NCI-H146 (cell line): ENCODE measurements at places on chromosomes 16 and 17.

DNA sequence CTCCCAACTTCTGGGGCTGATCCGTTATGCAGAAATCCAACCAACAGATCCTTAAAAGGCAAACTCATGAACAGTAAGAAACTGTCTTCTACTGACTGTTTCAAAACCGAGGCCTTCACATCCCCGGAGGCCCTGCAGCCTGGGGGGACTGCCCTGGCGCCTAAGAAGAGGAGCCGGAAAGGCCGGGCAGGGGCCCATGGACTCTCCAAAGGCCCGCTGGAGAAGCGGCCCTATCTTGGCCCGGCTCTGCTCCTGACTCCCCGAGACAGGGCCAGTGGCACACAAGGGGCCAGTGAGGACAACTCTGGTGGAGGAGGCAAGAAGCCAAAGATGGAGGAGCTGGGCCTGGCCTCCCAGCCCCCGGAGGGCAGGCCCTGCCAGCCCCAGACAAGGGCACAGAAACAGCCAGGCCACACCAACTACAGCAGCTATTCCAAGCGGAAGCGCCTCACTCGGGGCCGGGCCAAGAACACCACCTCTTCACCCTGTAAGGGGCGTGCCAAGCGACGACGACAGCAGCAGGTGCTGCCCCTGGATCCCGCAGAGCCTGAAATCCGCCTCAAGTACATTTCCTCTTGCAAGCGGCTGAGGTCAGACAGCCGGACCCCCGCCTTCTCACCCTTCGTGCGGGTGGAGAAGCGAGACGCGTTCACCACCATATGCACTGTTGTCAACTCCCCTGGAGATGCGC is 39.5 kb downstream of the SREBF1 start:
- DNase-seq, result no peak

DNA sequence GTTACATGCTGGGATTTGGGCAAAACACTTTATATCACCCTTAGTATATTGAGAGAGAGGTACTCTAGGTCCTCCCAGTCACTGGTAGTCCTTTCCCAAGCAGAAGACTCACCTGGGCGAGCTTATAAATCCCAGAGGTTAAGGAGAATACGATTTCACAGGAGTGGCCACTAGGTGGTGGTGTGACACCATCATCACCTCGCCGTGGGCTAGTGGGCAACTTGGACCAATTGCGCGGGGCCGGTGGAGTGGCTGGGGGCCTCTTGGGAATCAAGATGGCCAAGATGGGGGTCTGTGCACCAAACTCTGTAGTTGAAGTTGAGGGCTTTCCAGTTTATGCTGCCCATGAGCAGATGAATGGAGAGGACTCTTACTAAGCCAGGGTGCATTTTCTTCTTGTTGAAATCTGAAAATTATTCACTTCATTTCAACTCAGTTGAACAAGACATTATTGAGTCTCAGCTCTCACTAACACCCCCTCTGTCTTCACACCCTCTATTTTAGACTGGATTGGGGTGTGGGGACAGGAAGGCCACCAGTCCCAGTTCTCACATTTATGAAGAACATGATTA is 38.2 kb upstream of the PIRT start:
- peak; percentile 15 for DNase-seq

- DNase-seq, result no peak
These were observed 179.4 kb upstream of the NLRP1 start for GRCh38 chr17:5763595-5764306.

DNA sequence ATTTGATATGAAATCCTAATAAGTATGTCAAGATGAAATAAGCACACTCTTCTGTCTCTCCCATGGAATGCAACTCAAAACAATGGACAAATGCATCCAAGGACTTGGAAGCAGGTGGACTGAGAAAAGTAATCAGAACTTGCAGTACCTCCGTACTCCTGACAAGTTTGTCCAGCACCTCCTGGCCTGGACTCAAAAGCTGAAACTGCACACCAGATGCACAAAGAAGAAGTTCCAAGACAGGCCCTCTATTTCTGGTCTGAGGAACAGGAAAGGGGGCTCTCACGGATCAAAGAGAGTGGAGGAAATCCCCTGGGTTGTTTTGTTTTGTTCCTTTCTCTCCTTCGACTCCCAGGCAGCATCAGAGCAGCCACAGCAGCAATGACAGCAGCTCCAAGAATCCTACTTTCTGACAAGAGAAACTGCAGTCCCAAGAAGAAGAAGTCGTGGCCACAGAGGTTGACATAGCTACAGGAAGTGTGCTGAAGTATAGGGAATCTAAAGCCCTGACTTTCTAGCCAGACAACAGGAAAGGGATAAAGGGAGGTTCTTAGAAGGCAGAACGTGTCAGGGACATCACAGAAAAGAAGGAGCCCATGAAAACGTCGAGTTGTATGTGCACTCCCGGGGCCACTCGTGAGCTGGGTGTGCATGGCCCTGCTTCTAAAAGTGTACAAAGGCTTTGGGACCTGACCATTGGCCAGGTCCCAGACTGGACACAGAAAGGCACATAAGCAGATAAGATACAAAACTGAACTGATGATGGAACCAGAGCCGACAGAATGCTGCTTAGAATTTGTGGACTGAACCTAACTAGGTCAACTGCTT is 29.3 kb downstream of the AKAP10 start:
- no peak for DNase-seq

DNA sequence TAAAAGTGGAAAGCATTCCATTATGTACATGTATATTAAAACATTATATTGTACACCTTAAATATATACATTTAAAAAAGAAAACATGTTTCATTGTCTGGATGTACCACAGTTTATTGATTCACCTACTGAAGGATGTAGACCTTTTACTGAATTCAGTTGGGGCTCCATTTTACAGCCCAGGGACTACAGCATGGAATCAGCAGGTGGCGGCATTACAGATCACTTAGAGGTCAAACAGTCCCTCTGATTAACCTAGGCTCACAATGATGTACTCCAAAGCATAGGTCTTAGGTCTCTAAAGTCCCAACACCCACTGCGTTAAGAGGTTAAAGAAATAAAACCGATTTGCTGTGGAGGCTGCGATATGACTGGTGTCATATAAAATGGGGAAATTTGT is 490.9 kb downstream of the SHISA9 start:
- DNase-seq, result no peak

DNA sequence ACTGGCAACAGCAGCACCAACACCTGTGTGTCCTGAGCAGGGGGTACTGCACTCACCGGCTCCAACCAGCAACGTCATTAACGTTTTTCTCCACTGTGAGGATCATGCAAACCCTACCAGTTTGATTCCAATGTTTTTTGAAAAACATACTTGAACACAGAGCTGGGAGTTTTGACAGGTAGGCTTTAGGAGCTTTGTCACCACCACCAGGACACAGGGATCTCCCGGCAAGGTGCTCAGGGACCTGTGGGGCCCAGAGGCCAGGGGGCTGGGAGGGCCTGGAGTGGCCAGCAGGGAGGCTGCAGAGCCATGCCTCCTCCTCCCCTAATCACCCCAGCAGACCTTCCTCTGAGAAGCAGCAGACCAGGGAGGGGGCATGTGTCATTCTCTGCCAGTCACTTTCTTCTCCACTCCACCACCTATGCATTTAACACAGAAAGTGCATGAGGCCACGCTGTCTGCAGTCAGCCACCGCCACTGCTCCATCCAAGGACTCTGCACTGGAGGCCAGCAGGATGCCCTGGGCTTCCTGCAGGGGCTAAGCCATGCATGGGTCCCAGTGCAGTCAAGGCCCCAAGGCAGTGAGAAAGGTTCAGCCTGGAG is 768.2 kb downstream of the KCNJ18 start:
- no peak for DNase-seq

GRCh38 chr16:2244926-2245795 is 6.2 kb downstream of the ECI1 start:
- no peak for DNase-seq

- no peak for DNase-seq
These were observed 18.2 kb upstream of the ABR start for GRCh38 chr17:1197781-1198490.

GRCh38 chr17:45125509-45125908 is 6.8 kb downstream of the PLCD3 start:
- DNase-seq, result no peak

GRCh38 chr16:54939510-54940278 is 9.0 kb downstream of the IRX5 start:
- no peak for DNase-seq

GRCh38 chr17:27670791-27671590 is 40.0 kb downstream of the LGALS9 start:
- DNase-seq, result no peak

DNA sequence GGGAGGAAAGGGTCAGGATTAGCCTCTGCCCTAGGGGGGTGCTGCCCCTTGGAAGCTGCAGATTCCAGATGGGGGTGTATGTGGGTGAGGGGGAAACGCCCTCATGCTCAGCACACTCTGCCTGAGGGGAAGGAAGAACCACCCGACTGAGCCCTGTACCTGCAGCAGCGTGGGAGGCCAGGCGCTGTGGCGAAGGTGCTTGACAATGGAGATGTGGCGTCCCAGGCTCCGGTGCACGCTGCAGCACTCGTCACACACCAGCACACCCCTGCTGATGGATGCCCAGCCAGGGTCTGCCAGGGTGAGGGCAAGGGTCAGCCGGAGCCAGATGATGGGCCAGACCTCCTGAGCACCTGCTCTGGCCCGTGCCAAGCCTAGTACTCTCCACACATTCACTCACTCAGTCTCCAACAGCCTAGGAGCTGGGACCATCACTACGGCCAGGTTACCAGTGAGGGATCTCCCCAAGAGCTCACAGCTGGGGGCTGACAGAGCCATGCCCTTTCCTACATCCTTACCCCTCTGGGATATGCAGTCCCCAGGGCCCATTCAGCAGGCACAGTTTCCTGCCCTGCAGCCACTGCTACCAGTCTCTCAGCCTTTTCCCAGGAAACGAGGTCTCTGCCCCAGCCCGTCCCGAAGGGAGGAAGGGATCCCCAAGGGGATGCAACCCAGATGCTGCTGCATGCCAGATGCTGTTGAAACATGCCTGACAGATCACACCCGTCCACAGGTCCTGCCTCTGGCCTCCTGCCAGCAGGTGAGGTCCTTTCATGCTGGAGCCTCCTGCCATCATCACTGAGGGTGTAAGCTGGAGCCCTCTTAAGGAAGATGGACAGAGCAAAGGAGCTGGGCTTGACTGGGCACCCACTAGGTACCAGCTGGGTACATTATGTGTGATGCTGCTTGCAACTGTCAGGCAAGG is 5.9 kb downstream of the GIT1 start:
- no peak for DNase-seq

- no peak for DNase-seq
These were observed 9.6 kb downstream of the EMC6 start for GRCh38 chr17:3678095-3678820.

GRCh38 chr17:38322156-38322779 is 21.5 kb downstream of the GPR179 start:
- peak; percentile 45 for DNase-seq

DNA sequence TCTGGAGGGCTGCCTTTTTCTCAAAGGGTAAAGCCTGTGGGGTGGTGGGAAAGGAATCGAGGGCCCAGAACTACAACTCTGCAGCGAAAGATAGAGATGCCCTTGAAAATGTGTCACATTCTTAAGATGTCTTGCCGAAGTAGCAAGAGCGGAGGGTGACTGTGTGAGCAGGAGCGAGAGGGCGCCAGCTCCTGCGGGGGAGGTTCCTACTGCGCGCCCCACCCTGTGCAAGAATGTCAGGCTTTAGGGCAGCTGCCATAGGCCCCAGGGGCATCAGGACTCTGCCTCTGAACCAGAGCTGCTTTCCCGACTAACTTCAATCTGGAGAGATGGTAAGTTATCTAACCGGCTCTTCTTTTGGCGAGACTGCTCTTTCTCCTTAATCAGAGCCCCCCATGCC is 11.8 kb upstream of the ITGAE start:
- DNase-seq, result no peak

DNA sequence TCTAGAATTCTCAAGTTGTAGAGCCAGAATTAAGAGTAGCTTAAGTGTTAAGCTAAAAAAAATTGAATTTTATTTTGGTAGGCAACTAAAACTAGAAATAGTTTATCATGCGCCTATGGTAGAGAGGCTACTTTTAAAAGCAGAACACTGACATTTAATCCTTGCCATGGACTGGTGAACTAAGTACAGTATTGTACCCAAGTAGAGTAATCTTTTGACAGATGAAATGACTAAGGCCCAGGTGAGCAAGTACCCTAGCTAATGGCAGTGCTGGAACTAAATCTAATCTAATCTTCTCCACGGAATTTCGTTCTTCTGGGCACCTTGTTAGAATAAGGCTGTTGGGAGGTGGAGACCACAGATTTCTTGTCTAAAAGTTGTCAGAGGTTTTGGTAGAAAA is 11.8 kb downstream of the RBL2 start:
- DNase-seq, result no peak

- DNase-seq, result no peak
These were observed 37.2 kb downstream of the SKAP1 start for GRCh38 chr17:48392857-48393256.

- no peak for DNase-seq
These were observed 418 bp downstream of the SOCS3 start for GRCh38 chr17:78359321-78359996.

- no peak for DNase-seq
These were observed 3.9 kb upstream of the NXPH3 start for GRCh38 chr17:49571764-49572163.

DNA sequence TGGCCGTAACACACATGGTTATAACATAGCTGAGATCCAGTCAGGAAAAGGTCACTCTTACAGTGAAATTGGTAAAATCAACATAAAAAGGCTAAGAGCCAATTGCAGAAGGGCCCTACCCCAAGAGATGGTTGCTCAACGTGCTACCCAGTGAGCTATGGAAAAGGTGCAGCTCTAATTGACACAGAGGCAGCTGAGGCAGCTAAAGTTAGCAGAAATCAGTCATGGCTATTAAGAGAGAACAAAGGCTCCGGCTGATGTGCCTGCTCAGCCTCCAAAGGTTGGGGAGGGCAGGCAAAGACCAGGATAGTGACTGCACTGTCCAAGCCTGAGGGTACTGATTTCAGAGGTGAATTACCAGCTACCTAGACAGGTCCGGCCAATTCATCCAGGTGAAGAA is 76.5 kb upstream of the ATP2A3 start:
- peak; percentile 54 for DNase-seq

- no peak for DNase-seq
These were observed 47.6 kb downstream of the GOSR1 start for GRCh38 chr17:30524847-30525246.

GRCh38 chr16:67199011-67199807 is at the start of gene ELMO3:
Gene ELMO3, plus strand, starts transcription at chr16:67199131. Its CDS starts 196 bp downstream, at chr16:67199327.
- peak; percentile 80 for DNase-seq

DNA sequence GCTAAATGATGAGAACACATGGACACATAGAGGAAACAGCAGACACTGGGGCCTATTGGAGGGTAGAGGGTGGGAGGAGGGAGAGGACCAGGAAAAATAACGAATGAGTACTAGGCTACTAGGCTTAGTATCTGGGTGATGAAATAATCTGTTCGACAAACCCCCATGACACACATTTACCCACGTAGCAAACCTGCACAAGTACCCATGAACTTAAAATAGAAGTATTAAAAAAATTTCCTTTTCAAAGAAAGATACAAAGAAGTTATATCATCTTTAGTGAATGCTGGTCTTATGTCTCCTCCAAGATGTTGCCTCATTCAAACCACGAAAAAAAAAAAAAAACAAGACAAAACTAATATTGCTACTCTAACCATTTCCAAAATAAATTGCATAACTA is 31.7 kb downstream of the MBTD1 start:
- no peak for DNase-seq

- DNase-seq, result no peak
These were observed 17.7 kb upstream of the CORO6 start for GRCh38 chr17:29640413-29640812.

- DNase-seq, result no peak
These were observed 122.4 kb downstream of the USP31 start for GRCh38 chr16:23026784-23027362.

GRCh38 chr16:75306099-75306762 is 54.8 kb upstream of the BCAR1 start:
- DNase-seq, result no peak
